ENCODE measurements at places on chromosomes 11 and 22.

DNA sequence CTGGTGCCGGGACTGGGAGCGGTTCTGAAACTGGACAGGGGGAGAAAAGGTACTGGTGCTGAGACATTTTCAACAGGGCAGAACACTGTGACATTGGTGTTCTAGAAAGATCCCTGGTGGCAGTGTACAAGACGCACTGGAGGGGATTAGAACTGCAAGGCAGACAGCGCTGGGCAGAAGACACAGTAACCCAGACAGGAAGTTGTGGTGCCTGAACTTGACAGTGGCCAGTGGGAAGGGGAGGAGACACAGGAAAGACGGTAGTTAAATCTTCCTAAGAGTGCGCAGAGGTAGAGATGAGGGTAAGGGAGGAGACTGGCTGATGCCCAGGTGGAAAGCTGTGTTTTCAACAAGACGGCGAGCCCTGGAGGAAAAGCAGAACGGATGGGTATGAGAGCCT, 24.5 kb downstream of the FAM227A start:
- DNase-seq: no peak

DNA sequence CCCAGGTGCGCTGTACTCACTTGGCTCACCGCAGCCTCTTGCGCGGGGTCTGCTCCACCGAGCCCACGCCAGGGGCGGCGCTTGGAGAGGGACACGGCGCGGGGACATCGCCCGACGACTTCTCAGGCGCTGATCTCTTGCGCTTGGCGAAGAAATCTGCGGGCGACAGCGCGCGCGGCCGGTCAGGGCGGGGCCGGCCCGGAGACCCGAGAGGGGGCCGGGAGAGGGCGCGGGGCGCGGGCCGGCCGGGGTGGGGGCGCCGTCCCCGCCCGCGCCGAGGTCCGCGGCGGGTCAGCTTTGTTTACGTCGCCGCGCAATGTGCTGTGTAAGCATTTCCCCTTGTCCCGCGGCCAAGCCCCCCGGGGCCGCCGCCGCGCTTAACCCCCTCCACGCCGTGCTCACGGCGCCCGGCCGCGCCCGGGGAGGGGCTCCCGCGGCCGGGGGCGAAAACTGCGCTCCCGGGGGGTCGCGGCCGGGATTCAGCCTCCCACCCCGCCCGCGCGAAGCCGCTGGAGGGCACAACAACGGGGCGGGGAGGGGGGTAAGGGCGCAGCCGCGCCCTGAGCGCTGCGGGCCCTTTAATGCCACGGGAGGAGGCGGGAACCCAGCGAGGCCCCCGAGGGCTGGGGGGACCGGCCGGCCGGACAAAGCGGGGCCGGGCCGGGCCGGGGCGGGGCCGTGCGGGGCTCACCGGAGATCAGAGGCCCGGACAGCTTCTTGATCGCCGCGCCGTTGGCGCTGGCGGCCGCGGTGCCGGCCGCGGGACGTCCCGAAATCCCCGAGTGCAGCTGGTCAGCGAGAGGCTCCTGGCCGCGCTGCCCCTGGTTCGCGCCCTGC, 1.4 kb downstream of the CDKN1C start:
- no peak for DNase-seq

- DNase-seq: no peak
Measured at GRCh38 chr11:14884667-14885273, 7.3 kb downstream of the CYP2R1 start.

- DNase-seq: no peak
Measured at GRCh38 chr11:100619484-100619883, 67.6 kb upstream of the ARHGAP42 start.

DNA sequence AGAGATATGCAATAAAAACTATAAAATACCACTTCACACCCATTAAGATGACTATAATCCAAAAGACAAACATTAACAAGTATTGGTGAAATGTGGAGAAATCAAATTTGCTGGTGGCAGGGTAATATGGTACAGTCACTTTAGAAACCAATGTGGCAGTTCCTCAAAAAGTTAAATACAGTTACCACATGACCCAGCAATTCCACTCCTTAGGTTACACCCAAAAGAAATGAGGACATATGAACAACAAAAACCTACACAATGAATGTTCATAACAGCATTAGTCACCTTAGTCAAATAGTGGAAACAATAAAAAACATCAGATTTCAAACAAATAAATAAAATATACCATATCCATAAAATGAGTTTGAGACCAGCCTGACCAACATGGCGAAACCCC, 52.6 kb downstream of the RDX start:
- DNase-seq: no peak

- no peak for DNase-seq
Measured at GRCh38 chr11:34827228-34827627, 89.0 kb downstream of the APIP start.

DNA sequence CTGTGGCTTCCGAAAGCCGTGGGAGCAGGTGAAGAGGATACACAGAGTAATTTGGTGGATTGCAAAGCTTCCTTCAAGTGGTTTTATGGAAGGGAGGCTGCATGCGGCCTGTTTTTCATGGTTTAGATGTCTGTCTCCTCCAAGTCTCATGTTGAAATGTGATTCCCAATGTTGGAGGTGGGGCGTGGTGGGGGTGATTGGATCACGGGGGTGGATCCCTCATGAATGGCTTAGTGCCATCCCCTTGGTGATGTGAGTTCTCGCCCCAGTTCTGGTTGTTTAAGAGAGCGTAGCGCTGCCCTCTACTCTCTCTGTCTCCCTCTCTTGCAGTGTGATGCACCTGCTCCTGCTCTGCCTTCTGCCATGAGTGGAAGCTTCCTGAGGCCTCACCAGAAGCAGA, 247.8 kb upstream of the B3GAT1 start:
- DNase-seq: no peak
